WTC11 (cell line): ENCODE measurements at places on chromosomes 2 and 18.

- DNase-seq = no peak
These were observed 186.8 kb downstream of the RDH14 start for GRCh38 chr2:18373664-18374063.

- DNase-seq = no peak
These were observed 22.7 kb downstream of the BCL11A start for GRCh38 chr2:60530660-60531281.

- DNase-seq = no peak
These were observed 179.7 kb downstream of the ACKR3 start for GRCh38 chr2:236749346-236749745.

DNA sequence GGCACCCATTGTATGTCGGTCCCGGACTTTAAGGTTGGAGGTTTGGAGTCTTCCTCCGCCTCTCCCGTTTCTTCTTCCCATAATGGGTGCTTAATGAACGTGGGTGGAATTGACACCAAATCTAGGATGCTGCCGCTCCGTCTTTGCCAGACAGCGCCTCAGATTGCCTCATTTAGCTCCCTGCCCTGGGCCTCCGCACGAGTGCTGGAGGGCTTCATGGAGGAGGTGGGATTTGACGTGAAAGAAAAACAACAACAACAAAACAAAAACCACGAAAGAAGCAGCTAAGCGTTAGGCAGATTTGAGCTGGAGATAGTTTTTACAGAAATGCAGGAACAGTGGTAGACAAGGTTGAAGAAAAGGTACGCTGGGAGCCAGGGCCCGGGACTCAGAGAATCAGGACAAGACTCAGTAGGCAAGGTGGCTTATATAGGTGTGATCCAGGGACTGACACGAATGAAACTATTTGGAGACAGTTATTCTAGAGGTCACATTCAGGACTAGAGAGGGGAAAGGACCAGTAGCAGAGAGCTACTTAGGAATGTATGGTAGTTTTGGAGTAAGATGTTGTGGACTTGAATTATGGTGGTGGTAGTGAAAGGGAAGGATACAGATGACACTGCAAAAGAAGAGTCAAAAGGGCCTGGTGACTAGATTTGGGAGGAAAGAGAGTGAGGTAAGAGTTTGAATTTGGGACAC, 605 bp downstream of the ZNF2 start:
- no peak for DNase-seq

- DNase-seq = peak; percentile 63
These were observed 106.4 kb upstream of the CCDC85A start for GRCh38 chr2:56077359-56077915.
